ENCODE measurements at places on chromosomes 11 and 22.

GRCh38 chr11:65382804-65383368 is 440 bp upstream of the SLC25A45 start:
- DNase-seq: no peak

DNA sequence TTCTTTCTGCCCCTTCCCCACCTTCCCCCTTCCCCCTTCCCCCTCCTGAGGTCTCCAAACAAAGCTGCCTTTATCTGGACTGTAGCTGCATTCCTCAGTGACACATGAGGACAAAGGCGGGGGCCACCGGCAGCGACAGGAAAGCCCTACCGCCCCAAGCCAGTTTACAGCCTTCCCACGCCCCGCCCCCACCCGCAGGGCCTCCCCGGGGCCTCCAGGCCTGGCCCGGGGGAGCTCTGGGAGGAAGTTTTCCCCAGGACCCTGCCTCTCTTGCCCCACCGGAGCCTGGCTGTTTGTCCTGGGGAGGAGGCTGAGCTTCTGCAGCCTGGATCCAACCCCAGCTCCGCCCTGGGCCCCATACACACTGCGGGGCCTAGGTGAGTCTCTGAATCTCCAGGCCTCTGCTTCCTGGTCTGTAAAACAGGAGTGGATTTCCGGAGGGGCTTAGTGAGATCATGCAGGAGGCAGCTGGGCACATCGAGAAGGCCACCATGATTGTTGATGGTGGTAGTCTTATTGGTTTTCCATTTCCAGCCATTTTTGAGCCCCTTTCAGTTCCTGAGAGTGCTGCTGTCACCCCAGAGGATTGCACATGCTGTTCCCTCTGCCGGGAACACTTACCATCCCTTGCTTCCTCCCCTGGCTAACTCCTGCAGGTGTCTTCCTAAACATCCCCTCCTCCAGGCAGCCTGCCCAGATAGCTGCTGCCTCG is 130.7 kb downstream of the MN1 start:
- no peak for DNase-seq

DNA sequence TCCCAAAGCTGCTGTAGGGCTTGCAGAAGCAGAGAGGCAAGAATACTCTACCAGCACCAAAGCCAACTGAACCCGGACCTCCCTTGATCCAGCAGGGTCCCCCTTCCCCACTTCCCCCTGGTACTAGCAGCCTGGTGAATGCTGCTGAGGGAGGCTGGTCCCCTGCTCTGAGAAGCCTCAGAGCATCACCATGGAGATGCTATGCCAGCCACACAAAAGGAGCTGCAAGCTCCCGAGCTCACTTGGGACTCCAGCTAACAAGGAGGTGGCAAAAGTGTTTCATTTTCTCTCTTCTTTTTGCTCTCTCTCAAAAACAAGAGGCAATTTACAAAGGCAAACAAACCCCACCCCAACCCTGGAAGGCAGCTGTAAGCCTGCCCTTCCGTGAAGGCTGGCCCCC is 509.8 kb downstream of the BUD13 start:
- no peak for DNase-seq

DNA sequence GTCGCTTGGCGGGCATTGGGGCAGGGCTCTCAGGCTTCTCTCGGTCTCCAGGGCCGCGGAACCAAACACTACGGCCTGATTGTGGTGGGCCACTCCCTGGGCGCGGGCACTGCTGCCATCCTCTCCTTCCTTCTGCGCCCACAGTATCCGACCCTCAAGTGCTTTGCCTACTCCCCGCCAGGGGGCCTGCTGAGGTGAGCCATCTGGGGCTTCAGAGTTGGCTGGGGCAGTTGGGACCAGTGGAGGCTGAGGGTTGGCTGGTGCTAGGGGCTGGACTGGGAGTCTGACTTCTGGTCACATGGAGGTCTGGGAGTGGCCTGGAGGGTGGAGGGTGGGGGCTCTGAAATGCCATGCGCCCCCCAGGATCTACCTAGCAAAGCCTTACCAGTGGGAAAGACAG is 15.3 kb upstream of the MYRF start:
- DNase-seq: no peak

- no peak for DNase-seq
Observed at GRCh38 chr11:16365581-16366228, 9.4 kb upstream of the SOX6 start.

DNA sequence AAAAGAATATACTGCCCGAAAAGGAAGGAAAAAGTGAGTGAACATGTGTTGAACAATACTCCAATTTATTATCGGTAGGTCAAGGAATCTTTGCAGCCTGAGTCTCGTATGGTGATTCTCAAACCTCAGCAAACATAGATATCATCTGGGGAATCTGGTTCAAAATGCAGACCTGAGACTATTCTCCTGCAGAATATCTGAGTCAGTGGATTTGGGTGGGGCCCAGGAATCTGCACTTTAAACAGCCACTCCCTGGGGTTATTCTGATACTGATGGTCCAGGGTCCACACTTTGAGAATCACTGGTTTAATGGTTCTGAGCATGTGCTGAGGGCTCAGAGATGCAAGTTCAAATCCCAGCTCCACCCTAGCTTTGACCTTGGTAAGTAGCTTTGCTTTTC is 53.6 kb upstream of the GRK3 start:
- no peak for DNase-seq

DNA sequence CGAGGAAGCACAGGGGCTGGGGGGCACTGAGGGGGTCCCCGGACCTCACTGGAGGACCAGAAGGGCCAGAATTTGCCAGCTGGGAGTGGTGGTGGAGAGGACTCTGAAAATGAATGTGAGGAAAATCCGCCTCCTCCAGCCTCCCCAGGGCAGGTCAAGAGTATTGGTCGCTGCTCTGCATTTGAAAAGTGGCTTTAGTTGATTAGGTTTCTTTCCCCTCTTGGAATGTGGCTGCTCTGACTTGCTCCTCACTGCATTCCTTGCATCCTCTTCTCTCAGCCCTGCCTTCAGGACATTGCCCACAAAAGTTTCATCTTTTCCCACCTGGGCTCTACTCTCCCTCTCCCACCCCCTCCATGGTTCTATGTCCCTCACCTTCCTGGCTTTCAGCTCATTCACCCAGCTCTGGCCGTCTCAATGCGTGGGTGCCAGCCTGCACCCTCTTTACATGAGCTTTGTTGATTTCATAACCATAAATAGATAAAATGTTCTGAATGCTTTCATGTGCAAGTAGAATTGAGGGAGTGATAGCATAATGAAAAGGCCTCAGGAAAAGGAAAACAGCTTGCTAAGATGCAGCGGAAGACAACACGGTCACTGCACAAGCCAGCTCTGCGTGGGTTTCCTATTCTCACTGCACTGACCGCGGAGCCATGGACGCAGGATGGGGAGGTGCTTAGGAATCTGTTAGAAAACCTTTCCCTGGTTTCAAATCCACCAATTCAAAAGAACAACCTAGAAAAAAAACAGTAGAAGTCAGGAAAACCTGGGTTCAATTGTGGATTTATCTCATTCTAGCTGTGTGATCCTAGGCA is 6.5 kb upstream of the NPAS4 start:
- DNase-seq: no peak

- DNase-seq: no peak
Observed at GRCh38 chr11:15195454-15196200, 80.9 kb downstream of the INSC start.

DNA sequence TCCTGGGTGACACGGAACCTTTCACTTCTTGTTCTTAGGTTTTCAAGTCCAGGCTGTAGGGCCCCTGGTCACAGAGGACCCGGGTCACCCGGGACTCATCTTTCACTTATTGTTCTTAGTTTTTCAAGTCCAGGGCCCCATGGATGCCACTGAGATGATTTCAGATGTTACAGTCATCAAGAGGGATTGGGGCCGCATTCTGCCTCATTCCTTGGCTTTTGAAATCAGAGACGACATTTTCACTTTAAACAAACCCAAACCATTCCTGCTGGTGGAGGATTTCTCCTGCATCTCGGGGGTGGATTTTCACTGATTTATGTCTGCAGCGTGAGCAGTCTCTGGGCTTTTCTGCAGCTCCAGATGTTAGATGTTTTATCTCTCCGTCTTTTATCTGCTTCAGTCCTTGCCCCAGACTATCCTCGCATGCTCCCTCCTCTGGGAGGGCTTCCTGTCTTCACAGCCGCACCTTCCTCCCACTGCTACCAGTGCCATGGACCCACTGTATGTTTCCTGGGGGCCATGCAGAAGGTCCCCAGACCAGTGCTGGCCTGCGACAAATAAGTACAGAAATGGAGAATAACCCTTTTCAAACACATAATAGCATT is 27.4 kb downstream of the FBLN1 start:
- DNase-seq: peak; percentile 74

- no peak for DNase-seq
Observed at GRCh38 chr11:27255447-27255828, 107.6 kb downstream of the CCDC34 start.

DNA sequence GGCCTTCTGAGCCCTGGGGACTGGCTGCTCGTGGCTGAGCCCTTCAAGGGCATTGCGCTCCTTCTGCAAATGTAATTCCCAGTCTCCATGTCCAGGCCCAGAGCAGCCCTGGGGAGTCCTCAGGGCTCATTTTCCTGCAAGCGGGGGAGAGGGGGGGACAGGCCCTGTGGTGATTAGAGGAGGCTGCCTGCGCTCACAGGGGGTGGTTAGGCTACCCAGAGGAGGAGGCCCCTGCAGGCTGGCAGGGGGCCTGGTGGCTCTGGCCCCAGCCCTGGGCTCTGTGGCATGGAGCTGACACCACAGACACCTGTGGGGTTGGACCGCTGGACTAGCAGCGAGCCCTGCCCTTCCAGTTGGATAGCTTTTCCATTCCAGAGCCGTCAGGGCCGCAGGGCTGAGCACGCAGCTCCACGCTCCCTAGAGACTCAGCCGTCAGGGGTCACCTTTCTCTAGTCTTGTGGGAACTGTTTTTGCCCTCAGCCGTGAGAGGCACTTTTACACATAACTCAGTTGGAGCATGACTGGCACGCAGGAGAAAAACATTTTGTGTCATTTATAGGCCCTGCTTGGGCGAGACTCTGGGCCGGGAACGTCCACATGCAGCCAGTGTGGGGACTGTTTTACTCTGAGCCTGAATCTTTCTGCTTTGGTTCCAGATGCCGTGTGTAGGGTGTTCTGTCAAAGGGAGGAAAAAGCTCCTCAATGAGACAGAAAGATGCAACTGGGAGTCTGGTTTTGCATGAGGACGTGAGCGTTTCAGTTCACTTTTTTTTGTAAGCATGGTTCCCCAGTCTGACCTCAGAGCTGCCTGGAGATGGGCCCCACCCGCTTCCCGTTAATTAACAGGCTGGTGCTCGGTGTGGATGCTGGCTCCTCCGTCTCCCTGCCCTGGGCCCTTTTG is 58.1 kb downstream of the LRP5 start:
- DNase-seq: peak; percentile 45

DNA sequence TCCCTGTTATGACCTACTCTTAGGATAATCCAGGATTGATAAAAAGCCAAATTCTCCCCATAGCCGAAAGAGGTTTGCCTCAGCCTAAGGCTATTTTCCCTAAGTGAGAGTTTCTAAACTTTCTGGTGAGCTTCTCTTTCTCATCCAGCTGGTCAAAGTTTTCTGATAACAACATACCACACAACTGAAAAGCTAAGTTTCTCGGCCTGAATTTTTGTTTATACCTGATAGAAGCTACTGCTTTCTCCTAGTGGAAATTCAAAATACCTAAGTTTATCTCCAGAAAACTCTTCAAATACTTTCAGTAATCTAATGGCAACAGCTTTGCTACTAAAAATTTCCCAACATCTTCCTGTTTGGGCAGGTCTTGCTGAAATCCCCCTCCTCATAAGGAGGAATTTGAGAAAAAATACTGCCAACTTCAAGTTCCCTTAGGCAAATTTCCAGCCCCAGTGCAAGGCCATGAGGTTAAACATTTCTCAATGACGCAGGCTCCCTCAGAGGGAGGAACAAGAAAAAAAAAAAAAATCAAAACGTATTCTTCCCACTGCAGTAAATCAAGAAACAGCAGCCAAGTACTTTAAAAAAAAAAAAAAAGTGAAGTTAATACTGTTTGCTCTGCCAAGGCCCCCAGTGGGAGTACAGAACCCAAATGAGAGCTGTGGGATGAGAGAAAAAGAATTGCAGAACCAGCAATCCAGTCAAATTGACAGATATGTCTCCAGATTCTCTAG is 127.0 kb downstream of the MRTFA start:
- peak; percentile 57 for DNase-seq

DNA sequence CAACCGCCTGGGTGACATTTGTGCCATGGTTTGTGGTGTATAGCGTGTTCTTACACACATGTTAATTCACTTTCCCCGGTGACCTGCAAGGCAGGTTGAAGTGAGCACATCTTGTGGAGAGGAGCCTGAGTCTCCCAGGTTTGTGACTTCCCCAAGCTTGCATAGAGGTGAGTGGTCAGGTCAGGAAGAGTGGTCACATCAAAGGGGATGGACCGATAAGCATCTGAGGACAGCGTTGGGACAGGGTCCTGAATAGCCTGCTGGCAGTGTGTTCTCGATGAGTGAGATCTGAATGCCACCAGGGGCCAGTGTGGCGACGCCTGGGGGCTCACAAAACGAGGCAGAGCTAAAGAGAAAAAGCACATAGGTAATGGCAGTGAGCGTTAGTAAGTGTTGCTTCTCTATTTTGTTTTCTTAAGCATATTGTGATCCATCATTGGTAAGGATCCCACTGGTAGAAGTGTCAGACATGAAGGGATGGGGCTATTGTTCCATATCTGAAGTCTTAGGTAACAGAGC is 154.6 kb downstream of the GRIK4 start:
- no peak for DNase-seq

GRCh38 chr11:69167916-69168691 is 12.4 kb downstream of the SMIM38 start:
- no peak for DNase-seq

- DNase-seq: peak; percentile 59
Observed at GRCh38 chr22:23856721-23857605, 712 bp upstream of the SLC2A11 start.

DNA sequence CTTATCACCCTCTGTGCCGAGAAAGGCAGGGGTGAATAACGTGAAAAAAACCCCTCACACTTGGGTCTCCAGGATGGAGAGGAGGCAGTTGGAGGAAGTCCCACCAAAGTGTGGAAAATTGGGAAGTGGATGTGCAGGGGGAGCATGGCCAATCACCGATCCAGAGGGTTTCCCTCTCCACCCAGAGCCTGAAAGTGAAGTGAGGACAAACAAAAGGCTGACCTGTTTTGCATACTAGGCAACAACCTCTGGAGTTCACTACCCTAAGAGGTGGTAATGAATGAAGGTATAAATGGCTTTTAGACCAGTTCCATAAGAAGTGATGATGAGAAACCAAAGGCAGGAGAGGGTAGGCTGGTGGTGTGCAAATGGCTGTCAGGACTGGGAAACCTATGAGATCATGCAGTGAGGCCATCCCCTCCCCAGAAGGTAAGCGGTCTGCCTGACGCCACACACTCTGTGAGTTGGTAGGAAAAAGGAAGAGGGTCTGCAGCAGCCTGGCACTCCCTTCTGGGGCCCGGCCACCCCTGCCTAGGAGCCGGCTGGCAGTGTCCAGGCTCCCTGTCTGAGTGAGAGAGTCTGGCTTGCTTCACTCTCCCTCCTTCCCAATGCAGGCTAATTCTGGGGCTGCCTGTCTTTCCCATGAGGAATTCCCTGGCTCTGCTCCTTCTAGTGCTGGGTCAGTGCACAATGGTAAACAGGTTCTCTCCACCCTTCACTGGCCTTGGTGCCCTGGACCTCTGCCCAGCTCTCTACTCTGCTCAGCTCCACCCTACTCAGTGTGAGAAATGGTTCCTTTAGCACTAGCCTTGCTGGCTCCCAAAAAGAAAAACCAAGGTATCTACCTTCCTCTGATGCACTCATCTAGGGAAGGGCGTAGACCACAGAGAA is 15.6 kb downstream of the TBC1D10A start:
- DNase-seq: peak; percentile 88
